ACHN (cell line): ENCODE measurements at places on chromosomes 3 and 15.

DNA sequence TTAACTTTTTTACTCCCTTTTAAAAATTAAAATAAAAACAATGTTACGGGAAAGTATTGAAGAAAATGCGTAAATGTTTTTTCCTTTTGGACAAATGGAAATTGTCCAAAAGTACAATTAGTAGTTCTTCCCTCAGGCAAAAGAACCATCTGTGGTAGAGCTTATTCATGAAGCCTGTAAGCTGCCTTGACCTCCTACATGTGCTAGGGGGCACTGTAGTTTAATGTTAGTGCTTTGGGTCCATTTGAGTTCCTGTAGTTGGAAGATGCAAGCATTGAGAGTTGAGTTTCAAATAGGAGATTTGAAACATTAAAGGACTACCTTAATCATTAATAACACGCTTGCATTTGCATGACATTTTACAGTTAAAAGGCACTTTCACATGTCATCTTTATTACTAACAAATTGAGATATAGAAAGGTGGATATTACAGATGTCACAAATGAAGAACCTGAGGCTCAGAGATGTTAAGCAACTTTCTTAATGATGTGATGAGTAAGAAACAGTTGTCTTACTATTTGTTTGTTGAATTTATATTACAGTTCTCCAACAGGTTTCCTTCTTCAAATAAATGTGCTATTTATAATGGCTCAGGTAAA, 1.8 kb upstream of the ZNF385D start:
- peak; percentile 63 for DNase-seq

DNA sequence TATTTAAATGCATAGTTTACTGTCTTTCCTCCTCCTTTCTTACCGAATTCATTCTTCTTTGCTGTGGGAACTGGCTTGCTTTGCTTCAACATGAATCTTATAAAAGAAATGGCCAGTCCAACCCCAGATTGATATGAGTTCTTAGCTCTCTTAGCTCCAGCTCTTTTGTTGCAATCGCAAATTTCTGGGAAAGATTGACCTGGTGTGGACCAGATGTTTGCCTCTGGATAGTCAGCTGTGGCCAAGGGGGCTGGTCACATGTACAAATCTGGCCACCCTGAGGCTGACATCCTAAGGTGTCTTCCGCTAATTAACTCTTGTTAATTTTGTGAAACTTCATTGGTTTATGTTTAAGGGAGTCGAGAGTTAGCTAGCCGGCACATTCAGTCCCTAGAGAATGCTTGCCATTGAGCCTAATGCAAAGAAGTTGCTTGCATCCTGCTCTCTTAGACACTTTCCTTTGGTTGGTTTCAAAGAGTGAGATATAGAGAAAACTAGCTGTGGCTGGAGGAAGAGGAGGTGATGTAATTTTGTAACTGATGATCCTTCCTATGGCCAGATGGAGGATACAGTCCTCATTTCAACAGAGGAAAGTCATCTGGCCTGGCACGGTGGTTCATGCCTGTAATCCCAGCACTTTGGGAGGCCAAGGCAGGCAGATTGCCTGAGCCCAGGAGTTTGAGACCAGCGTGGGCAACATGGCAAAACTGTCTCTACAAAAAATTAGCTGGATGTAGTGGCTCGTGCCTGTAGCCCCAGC, 162.4 kb downstream of the ADAMTSL3 start:
- no peak for DNase-seq

DNA sequence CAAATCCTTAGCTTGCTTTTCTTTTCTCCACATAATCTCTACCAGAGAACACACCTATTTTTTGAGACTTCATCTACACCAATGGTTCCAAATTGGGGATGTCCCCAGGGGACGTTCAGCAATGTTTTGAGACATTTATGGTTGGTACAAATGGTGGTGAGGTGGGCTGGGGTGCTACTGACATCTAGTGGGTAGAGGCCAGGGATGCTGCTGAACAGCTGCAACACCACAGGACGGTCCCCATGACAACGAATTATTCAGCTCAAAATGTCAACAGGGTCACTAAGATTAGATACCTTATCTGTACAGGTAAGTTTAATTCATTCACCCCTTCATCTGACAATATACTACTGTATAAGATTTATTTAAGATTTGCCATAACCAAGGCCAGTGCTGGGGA, 14.4 kb downstream of the GK5 start:
- no peak for DNase-seq

DNA sequence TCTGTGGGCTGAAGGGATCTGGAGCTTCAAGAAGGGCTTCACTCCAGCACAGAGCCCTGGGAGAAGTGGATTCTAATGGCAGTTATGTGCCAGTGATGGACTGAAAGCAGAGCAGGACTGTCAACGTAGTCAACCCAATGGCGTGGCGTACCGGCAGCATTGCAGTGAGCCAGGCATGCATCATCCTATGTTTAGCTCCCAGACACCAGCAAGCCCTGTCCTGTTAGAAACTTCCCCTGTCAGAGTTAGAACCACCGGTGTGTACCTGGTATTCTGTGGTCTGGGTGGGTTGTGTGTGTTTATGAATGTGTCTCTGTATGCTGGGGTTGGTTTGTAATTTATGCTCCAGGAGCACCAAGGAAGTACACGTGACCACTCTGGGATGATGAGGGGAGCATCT, 86.3 kb downstream of the CLSTN2 start:
- DNase-seq, result no peak

GRCh38 chr3:134260987-134261386, 10.3 kb upstream of the RYK start:
- no peak for DNase-seq

GRCh38 chr3:32366638-32367397, 24.8 kb upstream of the CMTM7 start:
- DNase-seq, result no peak

GRCh38 chr3:167913219-167913835, 177.8 kb downstream of the SERPINI1 start:
- peak; percentile 12 for DNase-seq

- DNase-seq, result no peak
Observed at GRCh38 chr3:111548756-111549155, 6.8 kb downstream of the CD96 start.

DNA sequence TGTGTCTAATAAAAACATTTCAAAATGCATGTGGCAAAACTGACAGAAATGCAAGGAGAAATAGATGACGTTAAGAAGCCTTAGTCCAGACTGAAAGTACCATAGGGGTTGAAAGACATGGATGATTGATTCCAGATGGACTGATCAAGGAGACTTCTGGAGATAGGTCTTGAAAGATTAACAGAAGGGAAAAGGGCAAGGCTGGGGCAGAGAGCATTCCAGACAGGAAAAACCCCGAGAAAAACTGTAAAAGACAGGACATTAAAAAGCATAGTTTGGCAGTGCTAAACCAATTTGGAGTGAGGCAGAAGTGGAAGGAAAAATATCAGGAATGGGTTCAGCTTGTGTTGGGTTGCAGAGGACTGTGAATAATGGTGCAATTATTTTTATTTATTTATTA, 375.2 kb upstream of the SGO1 start:
- no peak for DNase-seq

DNA sequence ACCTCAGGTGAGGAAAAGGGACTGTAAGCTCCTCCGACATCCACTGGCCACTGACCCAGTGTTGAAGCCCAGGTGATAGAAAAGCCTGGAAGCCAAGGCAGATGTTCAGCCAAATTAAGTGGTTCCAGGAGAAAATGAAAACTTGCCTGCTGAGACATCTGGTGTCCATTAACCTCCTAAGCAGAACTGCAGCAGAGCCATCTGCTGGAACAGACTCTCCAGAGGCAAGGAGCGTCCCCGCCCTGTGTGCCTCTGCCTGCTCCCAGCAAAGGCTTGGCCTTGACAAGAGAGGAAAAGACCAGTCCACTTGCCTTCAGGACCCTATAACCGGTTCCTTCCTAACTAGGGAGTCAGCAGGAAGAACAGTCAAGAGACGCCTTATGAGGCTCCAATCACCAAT, 48.2 kb downstream of the SRGAP3 start:
- DNase-seq, result no peak

- DNase-seq, result no peak
Observed at GRCh38 chr3:186382217-186382885, 20.3 kb upstream of the DGKG start.

DNA sequence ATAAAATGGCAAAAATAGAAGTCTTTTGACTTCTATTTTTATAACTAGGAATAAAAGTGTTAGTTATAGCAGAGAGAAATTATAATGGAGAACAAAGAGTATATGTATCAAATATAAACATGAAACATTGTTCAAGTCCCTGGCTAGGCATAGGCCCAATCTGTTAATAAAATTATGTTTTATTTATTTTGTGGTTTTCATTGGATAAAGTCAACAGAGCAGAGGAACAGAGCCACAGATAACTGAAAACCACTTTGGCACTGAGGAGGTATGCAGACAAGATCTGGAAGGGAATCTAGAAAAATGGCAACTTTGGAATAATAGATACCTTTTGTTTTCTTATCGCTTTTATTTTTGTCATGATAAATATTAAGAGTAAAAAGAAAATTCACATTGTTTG, 50.4 kb upstream of the ICE2 start:
- no peak for DNase-seq

- DNase-seq, result peak; percentile 46
Observed at GRCh38 chr3:163490119-163490518, 1588.2 kb downstream of the SI start.

DNA sequence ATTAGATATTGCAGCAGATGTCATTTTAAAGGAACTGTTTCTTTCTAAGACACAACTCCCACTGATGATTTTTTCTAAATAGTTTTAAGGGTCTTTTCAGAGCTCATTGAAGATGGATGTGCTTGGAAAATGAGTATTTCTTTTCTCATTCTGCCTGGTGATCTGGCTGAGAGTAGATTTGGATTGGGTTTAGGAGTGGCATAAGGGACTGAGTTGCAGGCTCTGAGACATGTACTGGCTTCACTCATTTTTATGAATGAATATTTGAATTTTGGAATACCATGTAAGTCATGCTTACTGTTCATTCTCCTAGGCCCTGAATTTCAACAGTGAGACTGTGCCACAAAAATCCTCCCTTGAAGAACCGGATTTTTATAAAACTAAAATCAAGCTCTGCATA, 6.5 kb downstream of the IL12A start:
- no peak for DNase-seq

- no peak for DNase-seq
Observed at GRCh38 chr15:42218953-42219592, 11.0 kb upstream of the VPS39 start.
